ENCODE measurements at places on chromosomes 1 and 21. TPM values are rescaled to one million over a fixed set of nuclear protein-coding genes. Genes with fewer than 3 reads are reported as not detected.
A peak's percentile ranks its signal among the peaks of the same experiment; 100 is the strongest.

The PCP4 gene
- not detected for total RNA-seq

- DNase-seq = no peak
These were observed 6.0 kb downstream of the TRIM62 start for GRCh38 chr1:33175865-33176264.

GRCh38 chr1:43285269-43285990 is at the start of gene C1orf210:
TSS of gene C1orf210 (minus strand) at chr1:43285581. CDS start at chr1:43283270, 2,311 bp downstream.
- peak; percentile 88 for DNase-seq

The BPNT1 gene
- total RNA-seq = 43.1 TPM

DNA sequence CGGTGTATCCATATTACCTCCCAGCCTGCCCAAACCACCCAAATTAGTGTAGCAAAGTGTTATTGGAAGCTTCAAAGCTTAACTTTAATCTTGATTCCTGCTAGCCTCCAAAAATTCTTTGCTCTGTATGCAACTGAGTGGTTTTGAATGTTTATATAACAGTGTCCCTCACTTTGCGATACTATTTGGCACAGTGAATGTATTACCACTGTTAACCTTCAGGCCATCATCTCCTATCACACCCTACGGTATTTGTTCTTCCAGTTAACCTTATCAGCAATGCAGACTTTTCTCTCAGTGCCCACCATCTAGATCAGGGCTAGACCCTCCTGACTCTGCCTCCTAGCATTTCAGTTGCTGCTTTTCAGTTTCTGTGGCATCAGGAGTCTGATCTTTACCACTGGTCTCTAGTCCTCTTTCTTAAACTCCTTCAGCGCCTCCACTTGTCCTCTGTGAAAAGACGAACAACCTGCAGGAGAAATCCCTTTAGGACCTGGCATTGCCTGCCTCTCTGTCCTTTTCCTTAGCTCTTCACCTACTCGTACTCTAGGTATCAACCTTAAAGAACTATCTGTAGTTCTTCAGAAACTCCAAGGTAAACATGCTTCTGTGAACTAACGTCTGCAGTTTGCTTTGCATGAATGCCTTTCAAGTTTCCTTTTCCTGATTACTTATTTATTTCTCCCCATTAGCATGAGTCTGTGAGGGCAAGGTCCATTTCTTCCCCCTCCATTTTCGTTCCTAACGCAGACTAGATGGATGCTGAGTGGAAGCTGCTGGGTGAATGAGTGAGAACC is 71.7 kb downstream of the SNX7 start:
- no peak for DNase-seq

The AMPD1 gene
- total RNA-seq = not detected

Measured in K562 (cell line).